ENCODE measurements at places on chromosomes 5 and 9.

DNA sequence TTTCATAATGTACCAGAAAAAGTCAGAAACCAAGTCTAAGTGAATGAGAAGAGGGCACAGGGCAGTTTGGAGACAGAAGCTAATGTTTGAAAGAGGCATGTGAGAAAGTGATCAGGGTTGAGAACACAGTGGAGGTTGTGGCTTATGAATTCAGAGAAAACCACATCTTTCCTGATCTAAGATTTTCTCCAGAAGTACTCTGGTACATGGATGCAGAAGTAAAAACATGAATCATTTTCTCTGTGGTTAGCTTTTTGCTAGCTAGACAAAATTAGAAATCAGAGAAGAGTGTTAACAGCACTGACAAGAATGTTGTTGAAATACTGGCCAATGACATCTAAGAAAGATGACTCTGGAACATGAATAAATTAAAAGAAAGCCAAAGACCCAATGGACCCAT lies 541.1 kb downstream of the DNAH5 start:
- DNase-seq = no peak

DNA sequence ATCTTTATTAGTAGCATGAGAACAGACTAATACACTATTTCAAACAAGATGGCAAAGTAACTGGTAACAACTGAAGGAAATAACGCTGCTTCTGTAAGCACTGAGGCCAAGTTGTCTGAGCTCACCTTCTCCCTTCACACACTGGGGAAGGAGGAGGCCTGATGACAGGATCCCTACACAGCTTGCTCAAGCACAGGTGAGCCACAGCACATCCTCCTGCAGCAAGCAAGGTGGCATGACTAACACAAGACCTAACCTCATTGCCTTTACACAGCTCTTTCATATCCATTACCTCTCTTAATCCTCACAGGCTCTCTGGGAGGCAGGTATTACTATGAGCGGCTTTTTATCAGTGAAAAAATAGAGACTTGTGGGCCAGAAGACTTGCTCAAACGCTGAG lies 83.3 kb downstream of the ARL15 start:
- DNase-seq = no peak

DNA sequence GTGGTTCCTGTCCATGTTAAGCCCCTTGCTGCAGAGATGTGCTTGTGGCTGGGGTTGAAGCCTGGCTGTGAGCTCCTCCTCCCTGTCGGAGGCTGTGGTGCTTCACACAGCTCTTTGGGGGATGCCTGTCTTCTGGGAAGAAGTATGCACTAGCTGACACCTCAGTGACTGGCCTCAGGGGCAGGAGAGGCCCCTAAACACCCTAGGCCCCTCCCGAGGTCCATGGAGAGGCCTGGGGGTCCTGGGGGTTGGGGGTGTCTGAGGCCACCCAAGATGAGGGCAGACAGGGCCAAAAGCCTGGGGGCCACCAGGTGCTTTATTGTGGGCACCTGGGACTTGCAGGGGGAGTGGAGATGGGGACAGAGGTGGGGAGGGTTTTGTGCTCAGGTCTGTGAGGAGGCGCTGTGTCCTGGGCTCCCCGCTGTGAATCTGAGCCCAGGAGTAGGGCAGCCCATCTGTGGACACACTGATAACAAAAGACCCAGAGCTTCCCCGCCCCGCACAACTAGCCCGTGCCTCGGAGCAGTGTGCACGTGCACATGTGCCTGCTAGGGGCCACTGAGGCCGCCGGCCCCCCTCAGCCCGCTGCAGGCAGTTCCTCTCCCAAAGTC lies 92.0 kb downstream of the PHF2 start:
- DNase-seq = no peak

GRCh38 chr5:18761801-18762200 lies 1127.5 kb downstream of the TAF11L14 start:
- peak; percentile 52 for DNase-seq

- no peak for DNase-seq
These were observed 686.5 kb upstream of the DMAC1 start for GRCh38 chr9:8486095-8486494.

- DNase-seq = no peak
These were observed 32.9 kb downstream of the NADK2 start for GRCh38 chr5:36208786-36209185.

- no peak for DNase-seq
These were observed 97.7 kb upstream of the MEGF10 start for GRCh38 chr5:127192836-127193338.

Data from ELR (cell line).